Nasal cavity respiratory epithelium epithelial cell of viscerocranial mucosa (primary cell): ENCODE measurements at places on chromosomes 12 and 14. TPM values are rescaled to one million over a fixed set of nuclear protein-coding genes. Genes with fewer than 3 reads are reported as not detected.

The POU6F1 gene
- total RNA-seq: 0.34 and 1.6 TPM in 2 replicates

The CCNB1IP1 gene
- total RNA-seq: 83.3 and 150 TPM in 2 replicates

The IL26 gene
- not detected in 2 replicates for total RNA-seq

The LTBR gene
- 60.1 and 95.4 TPM in 2 replicates for total RNA-seq

The ACOT6 gene
- total RNA-seq: not detected in 2 replicates

The NKX2-1 gene
- total RNA-seq: not detected in 2 replicates

The RNASE3 gene
- not detected in 2 replicates for total RNA-seq
